ENCODE measurements at places on chromosomes 4 and X.
A peak's percentile ranks its signal among the peaks of the same experiment; 100 is the strongest.

DNA sequence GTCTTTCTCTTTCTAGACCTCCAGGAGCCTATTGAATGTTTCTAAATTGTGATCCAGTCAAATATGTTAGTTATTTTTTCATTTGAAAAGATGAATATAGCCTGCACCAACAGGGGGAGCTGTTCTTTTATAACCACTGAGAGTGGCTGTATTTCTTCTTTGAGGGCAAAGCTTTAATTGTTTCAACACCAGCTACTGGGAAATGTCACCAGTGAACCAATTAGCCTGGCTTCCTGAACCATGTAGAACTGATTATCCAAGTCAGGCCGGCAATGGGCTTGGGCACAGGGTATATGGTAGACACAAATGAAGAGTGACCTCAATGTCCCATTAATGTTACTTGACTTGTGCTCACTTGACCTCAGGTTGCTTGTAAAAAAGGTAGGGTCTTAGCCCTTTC, 4.8 kb upstream of the DAPP1 start:
- peak; percentile 3 for DNase-seq

DNA sequence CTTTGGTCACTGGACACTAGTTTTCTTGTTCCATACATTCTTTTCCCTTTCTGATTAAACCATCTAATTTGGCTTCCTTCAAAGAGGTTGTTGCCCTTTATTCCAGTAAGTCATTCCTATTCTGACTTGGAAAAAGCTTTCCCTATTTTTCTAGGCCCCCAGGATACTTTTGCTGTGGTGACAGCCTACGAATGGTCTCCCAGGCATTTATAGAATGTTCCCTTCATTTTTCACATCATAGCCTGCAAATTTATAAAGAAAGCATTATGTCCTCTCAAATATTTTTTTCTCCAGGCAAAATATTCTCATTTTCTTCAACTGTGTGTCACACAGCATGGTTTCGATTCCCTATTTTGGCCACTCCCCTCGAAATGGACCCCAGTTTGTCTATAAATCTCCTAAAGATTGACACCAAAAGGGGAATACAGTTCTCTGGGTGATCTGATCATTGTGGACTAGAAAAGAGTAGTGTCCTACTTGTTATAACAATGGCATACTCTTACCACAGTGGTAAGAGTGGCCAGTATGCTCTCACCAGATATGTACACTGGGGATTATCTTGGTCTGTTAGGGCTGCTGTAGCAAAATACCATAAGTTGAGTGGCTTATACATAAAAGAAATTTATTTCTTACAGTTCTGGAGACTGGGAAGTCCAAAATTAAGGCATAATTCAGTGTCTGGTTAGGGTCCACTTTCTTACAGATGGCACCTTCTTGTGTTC, 41.5 kb upstream of the BMP2K start:
- no peak for DNase-seq

DNA sequence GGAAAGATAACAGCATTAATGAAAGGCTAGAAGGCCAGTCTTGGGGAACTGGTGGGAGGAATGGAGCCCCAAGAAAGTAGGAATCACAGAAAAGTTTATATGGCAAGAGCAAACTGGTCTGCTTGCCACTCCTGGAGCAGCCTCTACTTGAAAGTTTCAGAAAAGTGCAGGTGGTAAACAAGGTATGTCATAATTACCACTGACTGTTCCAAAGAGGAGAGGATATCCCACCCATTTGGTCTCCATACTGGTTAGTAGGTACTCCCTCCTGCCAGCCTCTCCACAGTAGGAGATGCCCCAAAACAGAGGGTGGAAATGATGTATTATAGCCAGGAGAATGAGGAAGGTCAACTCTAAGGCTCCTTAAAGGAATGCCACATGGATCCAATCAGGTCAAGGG, 145.1 kb downstream of the INPP4B start:
- no peak for DNase-seq

GRCh38 chrX:10157032-10157341, 212 bp downstream of the CLCN4 start:
- DNase-seq, result no peak

GRCh38 chr4:12633053-12633651, 851.0 kb downstream of the RAB28 start:
- peak; percentile 41 for DNase-seq

- DNase-seq, result no peak
Observed at GRCh38 chrX:23662853-23663252, 4.4 kb upstream of the PRDX4 start.

DNA sequence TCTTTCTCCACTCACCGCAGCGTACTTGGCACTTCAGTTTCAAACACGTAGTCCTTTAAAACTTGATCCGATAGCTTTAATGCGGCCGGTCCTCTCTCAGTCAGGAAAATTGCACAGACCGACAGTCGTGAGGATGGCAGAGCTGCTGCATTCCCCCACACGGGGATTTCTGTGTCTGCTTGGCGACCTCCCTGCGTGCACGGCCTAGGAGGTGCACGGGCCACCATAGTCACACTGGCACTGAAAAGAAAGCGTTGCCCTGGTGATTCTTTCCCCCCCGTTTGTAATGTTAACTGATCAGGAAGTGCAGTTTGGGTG, 10.3 kb downstream of the AKAP17A start:
- no peak for DNase-seq

DNA sequence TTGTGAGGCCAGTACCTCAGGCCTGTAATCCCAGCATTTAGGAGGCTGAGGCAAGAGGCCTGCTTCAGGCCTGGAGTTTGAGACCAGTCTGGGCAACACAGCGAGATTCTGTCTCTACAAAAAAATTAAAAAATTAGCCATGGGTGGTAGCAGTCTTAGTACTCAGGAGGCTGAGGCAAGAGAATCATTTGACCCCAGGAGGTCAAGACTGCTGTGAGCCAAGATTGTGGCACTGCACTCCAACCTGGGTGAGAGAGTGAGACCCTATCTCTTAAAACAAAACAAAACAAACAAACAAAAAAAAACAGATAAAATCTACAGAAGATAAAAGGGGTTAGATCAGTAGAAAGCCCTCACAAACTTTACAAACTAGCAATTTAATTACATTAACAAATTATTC, 80.7 kb downstream of the MAB21L2 start:
- DNase-seq, result no peak
